ENCODE measurements at places on chromosomes 16 and 17. TPM values are rescaled to one million over a fixed set of nuclear protein-coding genes. Genes with fewer than 3 reads are reported as not detected.
A peak's percentile ranks its signal among the peaks of the same experiment; 100 is the strongest.

- no peak for DNase-seq
Observed at GRCh38 chr16:27564224-27564623, 14.3 kb downstream of the KATNIP start.

- DNase-seq: no peak
Observed at GRCh38 chr17:19299866-19300265, 62.7 kb downstream of the B9D1 start.

- DNase-seq: no peak
Observed at GRCh38 chr16:8436931-8437330, 153.4 kb downstream of the TMEM114 start.

DNA sequence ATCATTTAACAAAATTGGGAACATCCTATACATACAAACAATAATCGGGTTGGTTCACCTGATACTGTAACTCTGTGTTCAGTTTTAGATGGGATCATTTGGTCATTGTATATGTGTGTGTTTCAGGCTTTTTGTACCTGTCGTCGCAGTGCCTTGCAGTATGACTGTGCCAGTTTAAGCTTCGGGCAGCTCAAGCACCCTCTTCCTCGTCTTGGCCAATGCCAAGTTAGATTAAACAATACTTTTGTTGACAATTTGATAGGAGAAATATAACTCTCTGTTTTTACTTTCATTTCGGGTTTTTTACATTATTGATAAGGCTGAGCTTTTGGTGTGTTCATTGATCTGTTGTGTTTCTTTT is 37.0 kb upstream of the ARHGAP17 start:
- DNase-seq: no peak

- DNase-seq: no peak
Observed at GRCh38 chr17:28381141-28381825, 9.8 kb downstream of the SARM1 start.

- no peak for DNase-seq
Observed at GRCh38 chr16:11383481-11384183, 38.4 kb downstream of the RMI2 start.

GRCh38 chr16:30186782-30187555 is 3.6 kb downstream of the CORO1A start:
- DNase-seq: peak; percentile 75

DNA sequence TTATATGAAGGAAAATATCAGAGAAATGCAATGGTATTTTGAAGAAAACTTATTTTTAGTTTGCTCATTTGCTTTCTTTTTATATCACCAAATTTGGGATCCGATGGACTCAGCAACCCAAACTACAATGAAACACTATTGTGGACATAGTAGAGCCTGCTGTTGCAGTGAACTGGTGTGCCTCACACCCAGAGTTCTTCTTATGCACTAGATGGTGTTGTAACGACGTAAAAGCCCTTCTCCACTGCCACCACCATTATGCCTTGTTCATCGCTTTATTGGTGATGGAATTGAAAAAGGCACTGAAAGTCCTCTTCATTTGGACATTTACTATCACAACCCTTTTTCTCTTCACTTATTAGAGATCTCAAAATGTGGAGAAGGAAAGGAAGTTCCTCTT is 381.3 kb downstream of the CDH8 start:
- no peak for DNase-seq

- no peak for DNase-seq
Observed at GRCh38 chr17:64533784-64534183, 27.0 kb downstream of the CEP95 start.

GRCh38 chr17:82023447-82024241 is 539 bp downstream of the LRRC45 start:
- DNase-seq: no peak

DNA sequence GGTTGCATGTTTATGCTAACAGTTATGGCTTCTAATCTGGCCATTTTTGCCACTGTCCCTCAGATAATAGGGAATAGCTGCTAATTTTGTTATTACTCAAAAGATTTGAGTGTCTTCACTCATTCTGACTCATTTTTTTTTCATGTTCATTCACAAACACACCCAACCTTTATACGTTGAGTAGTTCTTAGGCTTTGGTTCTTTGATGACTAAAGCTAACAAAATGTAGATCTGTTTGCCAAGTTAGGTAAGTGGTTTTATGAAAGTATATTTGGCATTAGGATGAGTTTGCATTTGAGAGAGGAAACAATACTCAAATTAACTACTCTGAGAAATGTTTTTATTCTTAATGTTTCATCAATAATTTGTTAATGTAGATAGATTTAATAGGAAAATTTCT is 3.6 kb downstream of the MAP2K4 start:
- no peak for DNase-seq

- no peak for DNase-seq
Observed at GRCh38 chr16:79211586-79211985, 389.0 kb downstream of the MAF start.

- no peak for DNase-seq
Observed at GRCh38 chr17:64005734-64006167, 7.6 kb downstream of the PRR29 start.

DNA sequence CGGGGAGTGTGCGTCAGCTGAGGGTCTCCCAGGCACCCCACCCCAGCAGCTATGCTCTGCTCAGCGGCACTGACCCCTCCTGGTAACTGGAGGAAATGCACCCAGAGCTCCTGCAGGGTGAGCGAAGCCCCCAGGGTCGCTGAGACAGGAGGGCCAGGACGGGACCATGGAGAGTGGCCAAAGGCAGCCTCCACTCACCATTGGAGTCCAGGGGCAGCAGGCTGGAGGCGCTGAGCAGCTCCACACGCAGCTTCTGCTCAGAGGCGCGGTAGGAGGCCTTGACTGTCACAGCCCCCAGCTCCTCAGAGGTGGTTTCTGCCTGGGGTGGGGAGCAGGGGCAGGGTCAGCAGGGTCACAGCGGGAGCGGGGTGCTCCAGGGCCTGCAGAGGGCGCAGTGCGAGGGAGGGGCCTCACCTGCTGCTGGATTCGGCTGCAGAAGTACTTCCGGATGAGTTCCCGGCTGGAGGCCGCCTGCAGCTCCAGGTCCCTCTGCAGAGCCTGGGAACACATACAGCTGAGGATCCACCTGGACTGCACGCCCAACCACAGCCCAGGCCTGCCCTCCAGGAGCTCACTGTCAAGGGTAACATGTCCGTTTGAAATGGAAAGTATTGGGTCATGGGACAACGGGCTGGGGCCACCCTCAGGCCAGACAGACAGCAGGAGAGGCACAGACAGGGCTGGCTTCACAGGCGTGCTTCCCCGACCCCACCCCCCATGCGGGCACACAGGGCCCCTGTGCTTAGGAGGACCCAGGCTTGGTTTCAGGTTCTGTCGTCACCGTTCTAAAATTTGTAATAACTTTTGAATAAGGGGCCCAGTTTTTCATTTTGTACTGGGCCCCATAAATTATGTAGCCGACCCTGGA is 13.8 kb downstream of the UNC13D start:
- DNase-seq: no peak

Gene ERN2
- polyA plus RNA-seq: not detected

Gene KRT32
- not detected for polyA plus RNA-seq

Gene LRRC3C
- polyA plus RNA-seq: not detected

Gene SLC38A7
- 5.6 TPM for polyA plus RNA-seq

Gene KRTAP4-6
- polyA plus RNA-seq: not detected

Gene WSCD1
- polyA plus RNA-seq: not detected

Gene CORO6
- 0.15 TPM for polyA plus RNA-seq

Gene MEIOB
- not detected for polyA plus RNA-seq

Gene ADORA2B
- 2.6 TPM for polyA plus RNA-seq

All from naive thymus-derived CD4-positive, alpha-beta T cell (primary cell).